ENCODE measurements at places on chromosomes 3 and 15. TPM values are rescaled to one million over a fixed set of nuclear protein-coding genes. Genes with fewer than 3 reads are reported as not detected.

The SLC24A5 gene
- polyA plus RNA-seq: not detected

- no peak for DNase-seq
Measured at GRCh38 chr3:7764115-7764514, 737.5 kb upstream of the LMCD1 start.

GRCh38 chr3:98971169-98971681 is 69.7 kb upstream of the DCBLD2 start:
- no peak for DNase-seq

- no peak for DNase-seq
Measured at GRCh38 chr3:38133557-38134405, 3.1 kb downstream of the ACAA1 start.

- DNase-seq: no peak
Measured at GRCh38 chr15:93048759-93049161, 40.3 kb downstream of the RGMA start.
